ENCODE measurements at places on chromosomes 4 and X.

DNA sequence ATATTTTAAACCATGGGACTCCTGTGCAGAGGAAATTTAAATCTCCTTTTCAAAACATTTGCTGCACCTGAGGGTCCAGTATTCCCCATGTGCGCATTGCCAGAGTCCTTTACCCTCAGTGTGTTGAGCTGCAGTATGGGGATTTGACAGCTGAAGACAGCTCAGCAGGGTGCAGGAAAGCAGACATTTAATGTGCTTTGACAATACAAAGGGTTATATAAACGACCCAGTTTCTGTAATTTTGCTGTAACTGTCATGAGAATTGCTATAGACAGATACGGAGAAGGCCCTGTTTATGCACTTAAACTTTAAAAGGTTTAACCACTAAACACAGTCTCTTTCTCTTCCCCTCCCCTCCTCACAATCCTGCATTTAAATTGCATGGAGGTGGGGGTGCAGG, 393.4 kb downstream of the MID1IP1 start:
- DNase-seq, result no peak

GRCh38 chr4:45094684-45095083, 368.3 kb upstream of the GNPDA2 start:
- DNase-seq, result no peak

GRCh38 chrX:36504625-36505024, 503.5 kb upstream of the FAM47C start:
- DNase-seq, result no peak

- no peak for DNase-seq
Measured at GRCh38 chr4:109675181-109675580, 28.1 kb downstream of the CASP6 start.

- DNase-seq, result no peak
Measured at GRCh38 chr4:183788308-183788905, 116.7 kb upstream of the STOX2 start.

GRCh38 chr4:23884741-23885140, 5.1 kb downstream of the PPARGC1A start:
- DNase-seq, result no peak

DNA sequence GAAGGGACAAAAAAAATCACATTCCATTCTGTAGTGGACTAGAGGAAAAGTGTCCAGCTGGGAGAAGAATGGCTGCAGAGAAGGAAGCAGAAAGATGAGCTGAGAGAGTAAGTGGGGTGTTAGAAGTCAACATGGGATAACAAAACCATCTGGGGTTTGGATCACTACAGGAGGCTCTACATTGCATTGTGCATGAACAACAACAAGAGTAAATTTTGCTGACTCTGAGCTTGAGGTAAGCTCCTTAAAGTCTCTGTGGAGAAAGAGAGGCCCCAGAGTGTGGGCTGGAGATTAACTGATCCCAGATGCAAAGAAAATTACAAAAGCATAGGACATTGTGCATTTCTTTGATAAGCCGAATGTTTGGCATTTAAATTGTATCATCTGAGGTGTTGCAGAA, 128.9 kb downstream of the UGT8 start:
- DNase-seq, result no peak

DNA sequence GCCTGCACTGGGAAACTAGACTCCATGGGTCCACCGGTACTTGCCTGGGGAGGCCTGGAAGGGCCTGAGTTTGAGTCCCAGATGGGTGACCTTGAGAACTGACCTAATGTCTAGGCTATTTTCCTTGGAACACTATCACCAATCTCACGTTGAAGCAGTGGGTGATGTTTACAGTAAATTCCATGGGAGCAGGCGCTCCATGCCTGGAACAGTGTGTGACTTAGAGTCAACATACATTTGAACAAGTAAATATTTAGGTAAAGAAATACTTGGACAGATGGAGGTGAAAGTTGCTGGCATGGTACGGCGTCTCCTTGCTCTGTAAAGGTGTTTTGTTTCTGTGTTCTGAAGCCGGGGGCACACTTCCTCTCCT, 47.5 kb downstream of the TBC1D14 start:
- DNase-seq, result no peak

GRCh38 chr4:5037553-5038551, 13.4 kb upstream of the STK32B start:
- DNase-seq, result no peak

- no peak for DNase-seq
Measured at GRCh38 chrX:67725471-67725870, 181.7 kb downstream of the AR start.

- no peak for DNase-seq
Measured at GRCh38 chr4:54547299-54548097, 110.3 kb upstream of the KIT start.

DNA sequence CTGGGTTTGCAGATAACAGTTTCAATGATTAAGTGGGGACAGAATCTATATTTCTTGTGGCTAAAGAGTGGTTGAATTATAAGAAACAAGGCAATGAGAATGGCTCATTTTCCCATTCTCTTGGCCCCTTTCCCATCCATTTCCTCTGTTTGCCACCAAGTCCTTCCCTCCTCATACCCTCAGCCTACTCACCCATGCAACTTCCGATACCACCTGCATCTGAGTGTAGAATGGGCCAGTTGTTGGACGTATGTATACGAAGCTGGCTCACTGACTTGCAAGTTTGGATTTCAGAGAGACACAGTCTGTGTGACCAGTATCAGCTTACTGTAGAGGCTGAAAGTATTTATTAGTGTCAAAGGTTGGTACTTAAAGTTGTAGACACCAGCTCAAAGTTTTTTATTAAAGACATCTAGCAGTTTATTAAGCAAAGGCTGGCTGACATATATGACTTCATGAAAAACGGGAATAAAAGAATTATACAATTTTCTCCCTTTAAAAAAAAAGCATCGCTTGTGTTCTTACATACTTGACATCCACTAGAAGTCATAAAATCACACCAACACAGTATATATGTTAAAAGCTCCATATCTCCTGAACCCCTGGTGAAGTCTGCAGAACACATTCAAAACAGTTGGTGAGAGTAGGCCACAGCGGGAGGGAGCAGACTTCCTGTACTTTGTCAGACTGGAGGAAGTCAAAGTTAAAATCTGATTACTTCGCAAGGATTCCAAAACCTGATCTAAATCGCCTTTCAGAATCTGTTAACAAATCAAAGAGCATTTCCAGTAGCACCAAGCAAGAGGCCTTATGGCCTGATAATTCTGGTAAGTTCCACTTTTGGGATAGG, 22.4 kb upstream of the STIM2 start:
- no peak for DNase-seq

DNA sequence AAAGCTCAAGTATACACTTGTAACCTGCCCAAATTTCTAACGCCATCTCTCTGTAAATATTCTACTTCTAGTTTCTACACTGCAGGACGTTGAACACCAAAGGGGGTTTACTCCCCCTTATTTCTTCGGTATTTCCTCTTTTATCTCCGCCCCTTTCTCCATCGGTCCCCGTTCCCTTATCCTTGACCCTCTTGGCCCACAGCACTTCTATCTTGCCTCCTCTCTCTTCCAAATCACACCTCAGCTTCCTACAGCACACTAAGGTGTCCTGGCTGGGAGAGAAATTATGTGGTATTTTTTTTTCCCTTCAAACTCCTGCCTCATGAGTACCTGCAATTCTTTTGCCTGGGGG, 715 bp downstream of the ZMAT1 start:
- DNase-seq, result no peak

DNA sequence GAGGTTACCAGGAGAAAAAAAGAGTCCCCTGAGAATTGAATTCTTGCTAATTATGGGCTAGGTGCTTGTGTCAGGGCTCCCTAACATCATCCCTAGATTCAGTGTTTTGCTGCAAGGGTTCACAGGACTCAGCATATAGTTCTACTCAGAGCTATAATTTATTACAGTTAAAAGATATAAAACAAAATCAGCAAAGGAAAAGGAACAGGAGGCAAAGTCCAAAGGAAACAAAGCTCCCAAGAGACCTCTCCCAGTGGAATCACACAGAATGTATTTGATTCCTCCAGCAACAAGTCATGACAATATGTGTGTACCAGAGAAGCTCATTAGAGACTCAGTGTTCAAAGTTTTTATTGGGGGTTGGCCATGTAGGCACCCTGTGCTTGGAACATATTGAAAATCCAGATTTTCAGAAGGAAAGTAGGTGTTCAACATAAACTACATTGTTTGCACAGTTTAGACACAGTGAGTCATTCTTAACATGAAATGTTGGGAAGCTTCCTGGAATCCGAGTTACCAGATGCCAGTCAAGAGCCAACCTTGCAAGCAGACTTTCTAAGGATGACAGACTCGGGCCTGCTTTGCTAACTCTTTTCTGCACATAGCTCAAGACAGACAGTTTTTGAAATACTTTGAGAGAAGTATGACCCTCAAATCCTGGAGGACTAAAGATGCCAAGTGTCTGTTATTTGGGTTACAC, 311.3 kb upstream of the EMCN start:
- no peak for DNase-seq

GRCh38 chrX:72124540-72125201, 7.0 kb downstream of the RTL5 start:
- no peak for DNase-seq

DNA sequence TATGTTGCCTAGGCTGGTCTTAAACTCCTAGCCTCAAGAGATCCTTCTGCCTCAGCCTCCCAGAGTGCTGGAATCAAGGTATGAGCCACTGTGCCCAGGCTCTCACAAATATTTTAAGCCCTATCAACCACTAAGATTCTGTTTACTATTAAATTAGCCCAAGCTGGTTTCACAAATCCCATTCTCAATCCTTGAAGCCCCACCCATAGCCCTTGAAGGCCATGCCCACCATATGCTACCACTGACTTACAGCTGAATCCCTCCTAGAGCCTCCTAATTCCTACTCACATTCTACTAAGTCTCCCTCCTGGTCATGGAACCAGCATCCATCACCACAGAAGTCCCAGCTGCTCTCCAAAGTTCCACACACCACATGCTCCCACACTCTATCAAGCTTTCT, 9.7 kb downstream of the GRIPAP1 start:
- no peak for DNase-seq

DNA sequence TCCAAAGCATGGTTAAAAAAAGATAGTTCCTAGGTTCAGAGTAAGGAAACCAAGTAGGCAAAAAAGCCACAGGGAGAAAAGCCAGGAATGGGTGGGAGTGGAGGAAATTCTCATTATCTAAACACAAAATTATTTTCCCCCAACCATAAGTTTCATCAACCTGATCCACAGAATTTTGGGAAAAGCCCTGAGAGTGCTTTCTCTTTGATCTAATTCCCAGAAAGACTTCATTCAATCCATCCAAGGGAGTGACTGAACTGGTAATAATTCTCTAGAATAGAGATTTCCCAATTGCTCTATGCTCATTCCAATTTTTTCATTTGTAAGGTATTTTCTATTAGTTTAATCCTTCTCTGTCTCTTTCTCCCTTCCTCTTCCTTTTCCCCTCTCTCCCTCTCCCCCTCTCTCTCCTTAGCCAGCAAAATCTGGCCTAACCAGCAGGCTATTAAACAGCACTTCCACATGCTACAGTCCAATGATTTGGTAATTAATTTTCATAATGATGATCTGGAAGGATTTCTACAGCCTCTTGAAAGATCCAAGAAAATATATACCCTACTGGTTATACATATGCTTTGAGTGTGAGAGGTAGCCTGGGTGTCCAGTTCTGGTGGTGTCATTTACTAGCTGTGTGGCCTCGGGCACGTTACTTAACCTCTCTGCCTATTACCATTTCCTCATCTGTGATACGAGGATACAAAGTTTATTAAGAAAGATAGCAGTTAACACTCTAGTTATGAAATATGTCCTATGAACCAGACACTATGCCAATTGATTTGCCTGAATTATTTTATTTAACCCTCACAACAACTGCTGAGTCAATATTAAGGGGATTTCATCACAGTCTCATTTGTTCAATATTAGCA, 251.5 kb upstream of the RASGEF1B start:
- DNase-seq, result no peak

- DNase-seq, result no peak
Measured at GRCh38 chr4:30901461-30902451, 181.6 kb downstream of the PCDH7 start.

DNA sequence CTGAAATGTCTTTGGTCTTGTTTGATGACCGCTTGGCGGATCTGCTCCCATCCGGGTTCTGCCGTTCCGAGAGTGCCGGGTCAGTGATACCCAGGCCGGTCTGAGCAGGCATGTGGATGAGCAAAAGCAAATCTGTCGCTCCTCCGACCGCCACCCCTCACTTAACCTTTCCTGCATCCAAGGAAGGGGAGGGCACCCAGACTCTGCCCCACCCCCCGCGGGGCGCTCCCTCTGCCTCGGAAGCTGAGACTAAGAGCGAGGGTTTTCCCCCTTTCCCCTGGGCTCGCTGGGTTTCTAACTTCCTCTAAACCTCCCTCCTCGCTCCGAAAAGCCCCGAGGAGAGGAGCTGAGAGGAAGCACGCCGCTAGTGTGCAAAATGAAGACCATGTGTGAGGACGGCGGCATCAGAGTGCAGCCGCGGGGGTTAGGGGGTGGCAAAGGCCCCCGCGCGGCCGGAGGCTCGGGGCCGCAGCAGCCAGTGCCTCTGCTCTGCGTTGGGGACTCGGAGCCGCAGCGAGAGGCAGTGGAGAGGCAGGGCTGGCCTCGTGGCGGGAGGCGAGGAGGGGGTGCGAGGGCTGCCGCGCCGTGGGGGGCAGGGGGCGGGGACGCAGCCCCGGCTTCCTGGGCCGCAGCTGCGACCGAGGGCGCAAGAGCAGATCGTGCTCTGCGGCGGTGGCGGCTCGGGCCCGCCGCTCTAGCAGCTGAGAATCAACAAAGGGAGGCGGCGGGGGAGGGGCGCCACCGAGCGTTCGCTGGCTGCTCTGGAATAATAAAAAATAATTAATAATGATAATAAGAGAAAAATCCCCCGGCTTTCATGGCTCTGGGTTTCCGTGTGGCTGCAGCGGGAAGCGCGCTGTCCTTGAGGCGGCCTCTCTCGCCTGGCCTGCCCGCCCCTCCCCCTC, 55.8 kb upstream of the BCOR start:
- peak; percentile 76 for DNase-seq

DNA sequence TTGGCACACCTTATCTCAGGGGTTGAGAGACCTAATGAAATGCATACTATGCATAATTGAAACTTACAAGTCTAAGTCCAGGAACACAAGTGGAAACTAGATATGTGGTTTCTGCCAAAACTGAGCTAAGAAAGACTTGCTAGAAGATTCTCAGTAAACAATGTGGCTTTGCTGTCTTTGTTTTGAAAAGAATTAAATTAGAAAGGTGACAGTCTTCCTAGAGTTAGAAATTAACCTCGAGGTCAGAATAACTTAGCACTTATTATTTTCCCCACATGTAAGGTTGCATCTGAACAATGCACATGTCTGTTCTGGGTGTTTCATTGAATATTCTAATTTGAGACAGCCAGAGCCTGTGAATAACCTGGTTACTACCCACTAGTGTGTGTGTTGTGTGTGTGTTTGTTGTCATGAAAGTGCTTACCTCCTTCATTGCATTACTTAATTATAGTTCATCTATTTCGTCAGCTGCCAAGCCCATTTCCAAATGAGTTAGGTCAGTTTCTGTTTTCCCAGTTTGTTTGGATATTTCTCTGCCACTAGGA, 1.5 kb downstream of the EREG start:
- no peak for DNase-seq

GRCh38 chr4:133275246-133275645, 126.2 kb downstream of the PCDH10 start:
- DNase-seq, result no peak

- no peak for DNase-seq
Measured at GRCh38 chr4:141099326-141099725, 33.9 kb downstream of the RNF150 start.

- DNase-seq, result no peak
Measured at GRCh38 chr4:19259920-19260319, 991.8 kb upstream of the SLIT2 start.

- DNase-seq, result no peak
Measured at GRCh38 chr4:142112451-142112850, 476.1 kb downstream of the IL15 start.

- no peak for DNase-seq
Measured at GRCh38 chrX:153874085-153874365, 11.9 kb downstream of the L1CAM start.

GRCh38 chr4:117334451-117335188, 249.2 kb upstream of the TRAM1L1 start:
- no peak for DNase-seq

All from BE2C (cell line).